Stimulated activated CD4-positive, alpha-beta T cell treated with anti-CD3 and anti-CD28 coated beads, Interleukin-12 subunit alpha, Interleukin-12 subunit beta, amount 100 ng/mL, for 24 hours (primary cell): ENCODE measurements at places on chromosomes 7 and 10.

DNA sequence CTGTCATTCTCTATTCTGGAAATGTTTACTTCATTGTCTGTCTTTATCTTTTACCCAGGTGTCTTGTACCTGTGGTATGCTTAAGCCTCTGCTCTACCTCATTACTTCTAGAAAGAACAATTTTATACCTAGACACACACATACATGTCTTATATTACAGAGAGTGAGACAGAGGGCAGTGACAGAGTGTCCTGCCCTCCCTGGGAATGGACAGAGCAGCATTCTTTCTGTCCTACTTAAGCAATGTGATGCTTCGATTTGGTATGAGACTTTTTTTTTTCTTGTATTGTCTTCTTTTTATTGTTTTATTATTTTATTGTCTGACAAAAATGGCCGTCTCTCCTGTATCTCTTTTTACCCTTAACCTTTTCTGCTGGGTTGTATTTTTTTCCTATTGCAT lies 286.1 kb downstream of the EXOC4 start:
- DNase-seq, result no peak

DNA sequence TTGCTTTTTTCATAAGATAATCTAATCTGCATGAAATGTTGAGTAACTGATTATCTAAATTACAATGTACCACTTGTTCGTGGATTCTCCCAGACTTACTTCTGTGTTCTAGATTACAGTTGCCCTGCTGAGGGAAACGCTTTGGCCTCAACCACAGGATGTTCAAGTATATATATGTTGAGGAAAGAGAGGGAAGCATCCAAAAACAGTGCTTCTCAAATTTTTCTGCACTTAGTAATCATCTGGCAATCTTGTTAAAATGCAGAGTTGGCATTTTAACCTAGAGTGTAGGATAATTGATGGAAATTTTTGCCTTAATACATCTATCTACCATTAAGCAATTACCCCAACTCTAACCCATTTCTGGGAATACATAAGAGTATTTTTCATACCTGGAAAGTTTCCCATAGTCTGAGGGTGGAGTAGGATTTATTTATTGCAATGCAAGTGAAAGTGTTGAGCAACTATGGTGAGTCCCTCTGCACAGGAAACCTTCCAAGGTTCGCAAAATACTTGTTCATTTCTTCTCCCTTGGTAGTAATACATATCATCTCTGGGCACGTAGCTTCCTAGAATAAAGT lies 59.6 kb upstream of the C1GALT1 start:
- no peak for DNase-seq

DNA sequence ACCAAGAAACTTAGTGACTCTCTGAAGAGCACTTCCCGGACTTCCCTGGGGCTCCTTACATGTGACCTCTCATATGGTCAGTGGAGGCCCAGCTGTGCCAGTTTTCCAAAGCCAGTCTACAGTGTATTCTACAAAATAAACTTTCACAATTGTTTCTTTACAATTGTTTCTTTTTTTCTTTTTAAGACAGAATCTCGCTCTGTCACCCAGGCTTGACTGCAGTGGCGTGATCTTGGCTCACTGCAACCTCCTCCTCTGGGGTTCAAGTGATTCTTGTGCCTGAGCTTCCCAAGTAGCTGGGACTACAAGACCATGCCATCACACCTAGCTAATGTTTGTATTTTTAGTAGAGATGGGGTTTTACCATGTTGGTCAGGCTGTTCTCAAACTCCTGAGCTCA lies 25.9 kb downstream of the CYP17A1 start:
- no peak for DNase-seq

DNA sequence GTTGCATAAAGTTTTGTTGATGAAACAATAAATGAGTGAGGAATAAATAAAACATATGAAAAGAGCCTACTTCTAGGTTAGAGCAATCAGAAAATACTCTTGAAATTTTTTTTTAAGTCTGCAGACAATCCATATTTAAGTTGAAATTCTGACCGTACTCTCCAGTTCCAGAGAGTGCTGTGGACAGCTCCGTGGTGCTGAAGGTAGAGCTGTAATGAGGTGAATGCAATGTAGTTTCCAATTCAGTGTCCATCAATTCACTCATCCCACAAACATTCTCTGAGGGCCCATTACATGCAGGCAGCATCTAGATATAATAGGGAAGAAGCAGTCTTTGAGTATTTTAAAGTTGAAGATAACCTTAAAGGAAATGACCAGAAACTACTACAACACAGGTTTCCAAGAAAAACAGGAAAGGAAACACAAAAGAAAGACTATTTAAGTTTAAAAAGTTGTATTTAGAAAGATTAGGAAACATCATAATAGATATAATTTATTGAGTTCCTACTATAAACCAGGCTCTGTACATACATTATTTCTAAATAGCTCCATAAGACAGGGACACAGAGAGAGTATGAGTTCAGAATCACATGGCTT lies 44.0 kb upstream of the CRTAC1 start:
- DNase-seq, result no peak

- no peak for DNase-seq
Measured at GRCh38 chr7:80883154-80884025, 35.5 kb downstream of the SEMA3C start.
